ENCODE measurements at places on chromosomes 5 and 9. TPM values are rescaled to one million over a fixed set of nuclear protein-coding genes. Genes with fewer than 3 reads are reported as not detected.

Gene SLC25A2
- not detected for total RNA-seq

Gene TMEM171
- total RNA-seq: 34.0 TPM

Gene PTGR1
- total RNA-seq: 28.2 TPM

Gene ENTR1
- 39.4 TPM for total RNA-seq

Gene PCA3
- not detected for total RNA-seq

Gene NUP155
- total RNA-seq: 28.7 TPM

Gene MSX2
- total RNA-seq: 0.29 TPM

Gene FUT7
- not detected for total RNA-seq

Gene FANCC
- total RNA-seq: 13.9 TPM

Gene FAM81B
- total RNA-seq: 0.34 TPM

Gene PCSK1
- 9.6 TPM for total RNA-seq

Gene FRRS1L
- 11.2 TPM for total RNA-seq

Gene PPP2R2B
- 5.0 TPM for total RNA-seq

Gene CFAP157
- not detected for total RNA-seq

Gene CNTNAP3
- 11.5 TPM for total RNA-seq

Gene TTC16
- 0.40 TPM for total RNA-seq

Gene SPATA9
- total RNA-seq: not detected

Gene PAPPA
- total RNA-seq: 5.0 TPM

Gene WNT8A
- not detected for total RNA-seq

Gene ZNF300
- 8.2 TPM for total RNA-seq

Gene TAF1L
- not detected for total RNA-seq

Gene FAM221B
- not detected for total RNA-seq

Gene TAF11L2
- not detected for total RNA-seq

Gene ADAMTS19
- not detected for total RNA-seq

Gene TLR4
- 24.0 TPM for total RNA-seq

Gene CDX1
- not detected for total RNA-seq

Gene IL9
- total RNA-seq: not detected

Gene CERCAM
- 29.4 TPM for total RNA-seq

Gene RLN2
- total RNA-seq: not detected

Gene FOXI1
- total RNA-seq: not detected

Gene HK3
- total RNA-seq: 2.8 TPM

All from thyroid gland (tissue), 4 donors.